ENCODE measurements at places on chromosomes 1 and 21. TPM values are rescaled to one million over a fixed set of nuclear protein-coding genes. Genes with fewer than 3 reads are reported as not detected.

SH2D5 gene
- 7.7 TPM for total RNA-seq

PLEKHA6 gene
- 1.5 TPM for total RNA-seq

COL6A1 gene
- total RNA-seq: 12.6 TPM

PTP4A2 gene
- total RNA-seq: 540 TPM

OR10J1 gene
- total RNA-seq: not detected

PRAMEF10 gene
- not detected for total RNA-seq

HOOK1 gene
- 12.1 TPM for total RNA-seq

FOXO6 gene
- total RNA-seq: not detected

GNAT2 gene
- 0.25 TPM for total RNA-seq

PERM1 gene
- not detected for total RNA-seq

VAV3 gene
- total RNA-seq: 1.1 TPM

TRIM67 gene
- not detected for total RNA-seq

SELE gene
- total RNA-seq: not detected

SV2A gene
- total RNA-seq: 31.6 TPM

FCN3 gene
- not detected for total RNA-seq

OR2T35 gene
- not detected for total RNA-seq

FCRL2 gene
- not detected for total RNA-seq

PLXNA2 gene
- 2.3 TPM for total RNA-seq

CD52 gene
- total RNA-seq: 7.3 TPM

GOLT1A gene
- total RNA-seq: 1.2 TPM

GBP2 gene
- total RNA-seq: not detected

RAB7B gene
- total RNA-seq: 0.22 TPM

CLDN8 gene
- not detected for total RNA-seq

IL19 gene
- total RNA-seq: not detected

LCE3E gene
- total RNA-seq: not detected

CELF3 gene
- 0.17 TPM for total RNA-seq

MEX3A gene
- total RNA-seq: 62.6 TPM

FMO2 gene
- total RNA-seq: 0.47 TPM

ZSWIM5 gene
- total RNA-seq: 5.8 TPM

ERICH3 gene
- not detected for total RNA-seq

OR6N1 gene
- not detected for total RNA-seq

PCSK9 gene
- total RNA-seq: 4.5 TPM

SELENON gene
- 24.9 TPM for total RNA-seq

AK5 gene
- 1.5 TPM for total RNA-seq

GIPC2 gene
- not detected for total RNA-seq

ICOSLG gene
- total RNA-seq: 0.22 TPM

VANGL2 gene
- 46.6 TPM for total RNA-seq

ALG14 gene
- total RNA-seq: 0.53 TPM

SLC25A34 gene
- total RNA-seq: 0.34 TPM

OTUD7B gene
- 15.5 TPM for total RNA-seq

HSPG2 gene
- total RNA-seq: 23.6 TPM

NOS1AP gene
- total RNA-seq: 2.4 TPM

RPF1 gene
- 51.8 TPM for total RNA-seq
